IMR-90 (cell line): ENCODE measurements at places on chromosomes 7 and 10.

GRCh38 chr7:42154173-42154572 is 82.8 kb downstream of the GLI3 start:
- no peak for DNase-seq

GRCh38 chr10:127279334-127279774 is 83.0 kb upstream of the INSYN2A start:
- no peak for DNase-seq

DNA sequence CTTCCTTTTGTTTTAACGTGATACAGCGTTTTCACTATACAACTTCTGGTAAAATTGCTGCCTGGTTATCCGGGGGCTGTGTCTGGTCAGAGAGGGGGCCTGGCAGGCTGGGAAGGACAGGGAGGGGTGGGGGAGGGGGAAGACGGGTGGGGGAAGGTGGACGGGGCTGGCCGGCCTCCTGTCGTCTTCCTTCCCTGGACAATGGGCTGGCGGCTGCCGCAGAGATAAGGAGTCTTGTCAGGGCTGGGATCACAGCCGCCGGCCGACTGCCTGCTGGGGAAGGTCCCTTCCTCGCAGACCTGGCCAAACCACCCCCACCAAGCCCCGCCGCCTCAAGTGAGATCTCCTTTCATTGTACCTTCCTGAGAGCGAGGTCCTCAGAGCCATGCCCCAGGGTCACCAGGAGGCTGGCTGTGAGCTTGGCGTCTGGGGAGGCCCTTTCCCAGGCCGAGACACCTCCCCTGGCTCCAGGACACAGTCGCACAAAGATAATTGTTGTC is 151.2 kb upstream of the TNRC18 start:
- no peak for DNase-seq

DNA sequence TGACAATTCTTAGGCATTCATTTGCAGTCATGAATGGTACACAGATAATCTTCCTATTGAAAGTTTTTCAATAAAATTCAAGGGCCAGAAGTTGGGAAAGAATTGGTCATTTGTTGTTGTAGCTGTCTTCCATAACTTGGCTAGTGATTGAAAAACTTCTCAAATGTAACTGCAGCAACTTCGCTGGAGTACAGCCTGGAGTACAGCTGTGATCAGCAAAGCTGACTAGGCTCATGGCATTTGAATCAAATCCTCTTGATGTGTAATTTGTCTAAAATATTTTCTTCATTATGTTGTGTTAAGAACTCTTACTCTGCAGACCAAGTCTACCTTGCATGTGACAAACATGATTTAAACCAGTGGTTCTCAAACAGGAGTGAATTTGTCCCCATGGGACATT is 226.5 kb upstream of the STEAP1 start:
- DNase-seq = no peak

DNA sequence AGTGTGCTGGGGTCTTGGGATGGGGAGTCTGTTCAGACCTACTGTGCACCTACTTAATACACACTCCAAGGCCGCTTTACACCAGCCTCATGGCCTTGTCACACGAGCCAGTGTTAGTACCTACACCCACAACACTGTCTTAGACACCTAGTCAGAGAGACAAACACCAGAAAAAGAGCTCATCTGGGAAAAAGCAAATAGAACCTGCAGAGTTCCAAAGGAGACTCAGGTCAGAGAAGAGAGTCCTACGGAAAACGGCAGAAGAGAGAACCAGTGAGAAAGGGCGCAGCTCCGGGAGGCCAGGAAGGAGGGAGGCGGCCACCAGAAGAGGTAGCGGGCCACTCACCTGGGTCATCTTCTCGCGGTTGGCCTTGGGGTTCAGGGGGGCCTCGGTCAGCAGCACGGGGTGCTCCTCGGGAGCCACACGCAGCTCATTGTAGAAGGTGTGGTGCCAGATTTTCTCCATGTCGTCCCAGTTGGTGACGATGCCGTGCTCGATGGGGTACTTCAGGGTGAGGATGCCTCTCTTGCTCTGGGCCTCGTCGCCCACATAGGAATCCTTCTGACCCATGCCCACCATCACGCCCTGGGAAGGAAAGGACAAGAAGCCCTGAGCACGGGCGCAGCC is 105.3 kb upstream of the TNRC18 start:
- DNase-seq = no peak

- DNase-seq = peak; percentile 55
Observed at GRCh38 chr10:6218692-6219493, 16.2 kb downstream of the PFKFB3 start.

- no peak for DNase-seq
Observed at GRCh38 chr10:6254201-6254600, 51.5 kb downstream of the PFKFB3 start.
